ENCODE measurements at places on chromosomes 7 and 10.

- DNase-seq = no peak
Observed at GRCh38 chr10:9149134-9149533, 1094.6 kb downstream of the GATA3 start.

DNA sequence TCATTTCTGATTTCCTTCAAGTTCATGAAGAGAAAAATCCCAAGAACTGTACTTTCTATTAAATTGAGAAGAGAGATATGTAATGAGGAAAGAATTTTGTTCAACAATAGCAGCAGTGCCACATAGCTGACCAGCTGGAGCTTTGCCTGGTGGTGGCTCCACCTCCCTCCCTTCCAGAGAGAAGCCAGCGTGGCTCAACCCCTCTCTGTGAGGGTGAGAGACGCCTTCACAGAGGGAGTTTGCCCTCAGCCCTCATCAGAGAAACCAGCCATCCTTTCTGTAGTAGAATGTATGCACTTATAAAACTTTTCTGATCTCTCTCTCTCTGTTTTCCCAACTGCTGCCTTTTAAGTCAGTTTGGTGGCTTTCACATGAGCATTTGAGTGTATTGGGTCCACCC, 20.5 kb upstream of the COL1A2 start:
- DNase-seq = no peak

DNA sequence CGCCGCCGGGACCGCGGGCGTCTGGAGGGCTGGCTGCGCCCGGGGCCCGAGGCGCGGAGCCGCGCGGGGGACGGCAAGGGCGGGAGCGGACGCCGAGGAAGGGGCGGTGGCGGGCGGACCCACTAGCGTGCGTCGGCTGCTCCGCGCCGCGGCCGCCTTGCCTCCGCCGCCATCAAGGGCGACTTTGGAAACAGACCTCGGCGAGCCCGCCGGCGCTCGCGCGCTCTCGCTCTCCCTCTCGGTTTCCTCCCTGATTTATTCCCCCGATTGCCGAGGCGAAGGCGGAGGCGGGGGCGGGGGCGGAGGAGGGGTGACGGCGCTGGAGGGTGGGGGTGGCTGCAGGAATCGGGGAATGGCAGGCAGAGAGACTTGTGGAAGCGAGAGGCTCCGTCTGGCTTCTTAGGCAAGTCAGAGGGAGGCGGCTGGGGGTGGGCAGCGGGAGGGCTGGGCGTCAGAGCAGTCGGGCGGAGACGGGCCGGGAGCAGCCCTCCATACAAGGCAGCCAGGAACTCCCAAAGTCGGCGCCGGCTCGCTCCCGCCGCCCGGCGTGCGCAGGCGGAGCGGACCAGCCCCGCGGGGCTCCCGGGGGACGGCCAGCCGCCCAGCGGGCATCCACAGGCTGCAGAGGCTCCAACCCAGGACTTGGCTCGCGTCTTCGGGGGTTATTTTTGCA, at the start of gene CACNA2D1:
TSS of gene CACNA2D1 (minus strand) at position 231 of the 673 bp plus-strand sequence.
- DNase-seq = no peak

DNA sequence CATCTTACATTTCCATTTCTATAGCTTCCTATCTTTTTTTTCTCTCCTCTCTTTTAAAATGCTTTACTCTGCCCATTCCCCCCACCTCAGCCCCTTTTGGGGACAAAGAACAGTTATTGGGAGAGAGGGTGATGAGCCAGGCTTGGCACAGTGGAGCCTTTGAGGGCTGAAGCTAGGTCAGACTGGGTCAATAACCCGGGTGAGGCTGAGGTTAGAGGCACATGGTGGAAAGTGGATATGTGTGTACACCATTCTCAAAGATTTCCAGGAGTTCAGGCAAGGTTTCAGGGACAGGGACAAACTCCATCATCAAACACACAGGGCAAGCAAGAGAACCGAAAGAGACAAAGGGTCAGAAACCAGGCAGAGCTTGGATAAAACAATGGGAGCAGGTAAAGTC, 11.5 kb downstream of the ABCB4 start:
- no peak for DNase-seq

GRCh38 chr10:65419629-65420028, 1506.2 kb upstream of the LRRTM3 start:
- DNase-seq = no peak

- DNase-seq = no peak
Observed at GRCh38 chr7:156194813-156195212, 382.6 kb upstream of the SHH start.

DNA sequence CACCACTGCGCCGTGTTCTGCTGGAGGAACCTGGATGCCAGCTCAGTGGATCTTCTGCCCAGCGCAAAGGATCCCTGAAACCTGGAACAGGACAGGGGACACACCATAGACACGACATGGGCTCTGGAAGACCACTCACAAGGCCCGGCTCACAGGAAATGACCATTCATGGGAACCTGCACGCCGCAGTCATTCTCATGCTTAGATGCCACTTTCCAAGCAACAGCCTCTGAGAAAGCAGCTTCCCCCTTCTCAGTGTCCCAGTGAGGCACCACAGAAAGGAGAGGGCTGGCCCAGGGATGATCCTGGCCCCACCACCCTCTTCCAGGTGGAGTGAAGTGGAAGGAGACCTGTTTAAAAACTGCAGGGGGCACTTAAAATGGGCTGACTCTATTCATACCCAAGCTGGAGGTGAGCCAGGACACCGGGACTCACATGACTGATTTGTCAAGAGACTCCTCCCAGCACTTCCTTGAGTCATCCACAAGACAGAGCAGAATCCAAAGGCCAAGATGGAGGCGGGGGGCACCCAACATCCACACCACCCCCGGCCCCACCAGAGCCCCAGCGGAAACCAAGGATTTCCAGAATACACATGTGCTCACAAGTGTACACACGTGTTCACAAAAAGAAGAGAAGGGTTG, 11.2 kb downstream of the CTBP2 start:
- peak; percentile 21 for DNase-seq

DNA sequence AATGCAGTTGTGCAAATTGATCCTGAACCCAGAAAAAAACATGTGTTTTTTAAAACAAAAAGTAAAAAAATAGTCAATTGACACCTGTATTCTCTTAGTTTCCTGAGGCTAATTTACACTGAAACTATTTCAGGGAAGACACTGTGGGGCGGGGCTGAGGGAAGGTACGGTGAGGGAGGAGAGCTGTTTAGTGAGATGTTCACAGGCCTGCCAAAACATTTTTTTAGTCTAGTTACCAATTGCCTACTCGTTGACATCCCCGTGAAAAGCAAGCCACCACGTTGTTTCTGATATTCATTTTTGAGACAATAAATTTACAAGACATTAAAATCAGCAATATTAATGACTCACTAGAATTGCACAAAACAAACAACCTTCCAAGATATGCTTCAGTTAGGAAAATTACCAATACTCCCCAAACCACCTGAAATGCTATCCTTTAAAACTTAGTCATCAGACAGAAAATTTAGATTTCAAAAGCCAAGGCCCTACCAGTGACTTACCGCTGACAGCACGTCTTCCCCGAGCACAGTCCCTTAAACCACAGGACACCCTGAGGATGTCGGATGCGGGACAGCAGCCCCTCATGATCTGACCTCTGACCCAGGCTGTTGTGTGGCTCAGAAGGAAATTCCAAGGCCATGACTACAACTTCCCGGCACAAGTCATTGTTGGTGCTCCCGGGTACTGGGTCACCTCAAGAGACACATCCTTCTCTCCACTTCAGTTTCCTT, 279.2 kb downstream of the PRPF18 start:
- DNase-seq = no peak

DNA sequence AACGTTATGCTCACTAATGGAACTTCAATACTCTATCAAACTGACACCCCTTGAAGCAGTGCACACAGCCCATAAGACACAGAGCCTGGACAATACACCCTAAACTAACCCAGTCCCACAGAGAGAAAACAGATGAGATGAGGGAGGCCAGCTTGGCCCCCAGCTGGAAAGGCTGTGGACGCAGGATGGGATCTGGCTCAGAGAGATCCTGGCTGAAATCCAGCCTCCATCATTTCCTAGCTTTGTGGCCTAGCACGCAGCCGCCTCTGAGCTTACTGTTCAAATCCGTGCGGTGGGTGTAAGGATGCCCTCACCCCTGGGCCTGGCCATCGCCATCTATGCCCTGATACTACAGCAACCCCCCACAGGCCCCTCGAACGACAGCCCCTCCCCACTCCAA, 32.7 kb downstream of the SNX8 start:
- DNase-seq = no peak

GRCh38 chr10:124657806-124658205, 86.4 kb downstream of the FAM53B start:
- no peak for DNase-seq

DNA sequence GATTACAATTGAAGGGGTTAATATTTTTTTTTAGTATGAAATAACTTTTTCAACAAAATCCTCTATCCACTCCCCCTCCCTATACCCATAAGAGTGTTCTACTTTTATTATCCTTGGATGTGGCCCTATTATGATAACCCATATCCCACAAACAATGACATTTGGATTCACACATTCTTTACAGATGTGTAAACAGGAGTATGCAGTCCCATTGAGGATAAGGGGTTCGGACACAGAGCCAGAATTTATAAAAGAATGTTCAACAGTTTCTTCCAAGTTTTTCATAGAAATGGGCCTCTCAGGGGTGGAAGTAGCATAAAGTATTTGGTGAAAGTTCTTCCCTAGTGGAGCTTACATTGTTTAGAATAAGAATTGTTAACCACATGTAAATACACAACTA, 16.1 kb upstream of the PCLO start:
- no peak for DNase-seq

GRCh38 chr10:117320050-117320665, 55.1 kb downstream of the PDZD8 start:
- no peak for DNase-seq

- no peak for DNase-seq
Observed at GRCh38 chr7:1052031-1052818, 7.9 kb downstream of the GPR146 start.

GRCh38 chr7:5625938-5626337, 155.5 kb downstream of the RNF216 start:
- no peak for DNase-seq

- DNase-seq = peak; percentile 34
Observed at GRCh38 chr10:98446661-98447221, at the start of gene HPS1. Gene HPS1 (minus strand): TSS chr10:98446935. CDS start chr10:98443240, 3,695 bp downstream.

GRCh38 chr10:108902619-108903285, 1020.6 kb downstream of the XPNPEP1 start:
- no peak for DNase-seq

- no peak for DNase-seq
Observed at GRCh38 chr7:96045919-96046318, 273.6 kb downstream of the DYNC1I1 start.

Measured in GF-D8 (cell line).